NCI-H1930 (cell line): ENCODE measurements at places on chromosomes 7 and 10.
A peak's percentile ranks its signal among the peaks of the same experiment; 100 is the strongest.

DNA sequence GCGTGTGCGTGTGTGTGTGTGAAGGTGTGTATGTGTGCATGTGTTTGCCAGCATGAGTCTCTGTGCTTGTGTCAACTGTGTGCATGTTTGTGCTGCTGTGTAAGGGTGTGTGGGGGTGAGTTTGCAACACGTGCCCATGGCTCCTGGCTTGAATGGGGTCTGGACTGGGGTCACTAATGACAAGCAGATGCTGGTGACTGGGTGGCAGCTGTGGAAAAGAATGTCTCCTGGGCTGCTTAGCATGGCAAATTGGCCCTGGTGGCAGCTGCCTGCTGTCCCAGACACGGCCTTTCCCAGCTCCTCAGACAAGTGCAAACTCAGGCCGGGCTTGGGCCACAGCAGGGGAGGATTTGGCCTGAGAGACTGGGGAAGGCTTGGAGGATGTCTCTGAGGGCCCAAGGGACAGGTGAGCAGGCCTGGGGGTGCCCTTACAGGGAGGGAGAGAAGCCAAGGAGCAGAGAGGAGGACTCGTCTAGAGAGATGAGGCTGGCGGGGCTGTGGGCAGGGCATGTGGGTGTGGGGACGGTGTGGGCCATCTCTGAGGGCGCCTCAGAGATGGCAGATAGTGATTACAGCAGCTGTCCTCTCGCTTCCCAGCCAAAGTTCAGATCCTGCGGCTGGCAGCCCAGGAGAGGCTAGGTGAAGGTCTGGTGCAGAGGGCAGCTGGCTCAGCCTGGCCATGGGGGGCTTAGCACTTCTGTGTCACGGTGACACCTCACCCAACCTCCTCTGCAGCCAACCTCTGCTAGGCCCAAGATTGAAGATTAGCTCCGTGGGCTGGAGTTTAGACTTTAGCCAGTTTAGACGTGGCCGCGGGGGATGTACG, 1.5 kb downstream of the AQP1 start:
- no peak for DNase-seq

- no peak for DNase-seq
Measured at GRCh38 chr7:147332988-147333387, 1216.4 kb downstream of the CNTNAP2 start.

- DNase-seq, result no peak
Measured at GRCh38 chr7:85510287-85510686, 323.4 kb upstream of the SEMA3D start.

- no peak for DNase-seq
Measured at GRCh38 chr10:124318076-124318475, 100.6 kb downstream of the OAT start.

GRCh38 chr10:7434378-7434777, 23.5 kb upstream of the SFMBT2 start:
- no peak for DNase-seq

DNA sequence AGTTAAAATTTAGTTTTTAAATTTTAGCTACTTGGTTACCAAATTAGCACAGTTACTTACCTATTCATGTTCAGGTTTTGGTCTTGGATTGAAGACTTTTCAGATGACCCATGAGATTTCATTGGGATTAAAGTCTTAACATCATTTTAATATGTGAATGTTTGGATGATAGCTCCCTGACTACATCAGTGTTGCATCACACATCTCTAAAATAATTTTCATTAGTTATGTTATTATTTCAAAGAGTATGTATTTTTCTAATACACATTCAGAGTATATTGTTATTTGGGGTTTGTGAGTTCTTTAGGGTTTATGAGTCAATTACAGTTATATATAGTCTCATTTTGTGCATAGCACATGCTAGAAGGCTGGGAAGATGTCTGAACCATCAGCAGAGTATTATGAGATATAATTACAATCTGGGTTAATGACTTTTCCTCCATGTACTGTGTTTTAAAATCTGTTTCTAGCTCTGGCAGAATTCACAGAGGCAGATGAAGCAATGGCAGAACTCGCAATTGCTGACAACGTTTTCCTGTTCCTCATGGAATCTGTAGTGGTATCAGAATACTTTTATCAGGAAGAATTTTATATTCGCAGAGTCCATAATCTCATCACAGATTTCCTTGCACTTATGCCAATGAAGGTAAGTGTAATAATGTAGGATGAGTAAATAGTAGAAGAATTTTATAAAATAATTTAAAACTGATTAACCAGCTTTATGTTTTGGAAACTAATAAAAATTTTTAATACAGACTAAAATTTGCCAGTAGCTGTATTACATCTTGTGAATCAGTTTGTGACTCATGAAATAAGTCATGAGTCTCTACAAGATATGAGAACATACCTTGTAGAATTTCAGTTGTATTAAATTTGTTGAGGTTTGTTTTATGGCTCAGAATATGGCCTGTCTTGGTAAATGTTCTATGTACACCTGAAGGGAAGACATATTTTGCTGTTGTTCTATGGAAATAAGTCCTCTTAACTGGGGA, 26.9 kb downstream of the NUP205 start:
- no peak for DNase-seq

DNA sequence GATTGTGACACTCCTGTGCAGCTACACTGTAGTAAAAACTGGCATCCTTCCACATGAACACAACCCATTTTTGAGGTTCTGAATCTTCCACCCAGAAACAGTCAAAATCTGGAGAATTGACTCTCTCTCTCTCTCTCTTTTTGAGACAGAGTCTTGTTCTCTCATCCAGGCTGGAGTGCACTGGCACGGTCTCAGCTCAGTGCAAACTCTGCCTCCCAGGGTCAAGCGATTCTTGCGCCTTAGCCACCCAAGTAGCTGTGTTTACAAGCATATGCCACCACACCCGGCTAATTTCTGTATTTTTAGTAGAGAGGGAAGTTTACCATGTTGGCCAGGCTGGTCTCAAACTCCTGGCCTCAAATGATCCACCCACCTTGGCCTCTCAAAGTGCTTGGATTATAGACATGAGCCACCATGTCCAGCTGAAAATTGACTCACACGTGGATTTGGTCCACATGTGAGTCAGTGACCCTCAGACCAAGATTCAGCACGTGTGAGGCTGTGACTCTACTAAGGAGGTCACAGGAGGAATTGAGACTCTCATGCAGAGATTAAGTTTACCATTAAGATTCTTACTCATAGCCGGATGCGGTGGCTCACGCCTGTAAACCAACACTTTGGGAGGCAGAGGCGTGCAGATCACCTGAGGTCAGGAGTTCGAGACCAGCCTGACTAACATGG, 12.1 kb upstream of the ZNF107 start:
- DNase-seq, result no peak

DNA sequence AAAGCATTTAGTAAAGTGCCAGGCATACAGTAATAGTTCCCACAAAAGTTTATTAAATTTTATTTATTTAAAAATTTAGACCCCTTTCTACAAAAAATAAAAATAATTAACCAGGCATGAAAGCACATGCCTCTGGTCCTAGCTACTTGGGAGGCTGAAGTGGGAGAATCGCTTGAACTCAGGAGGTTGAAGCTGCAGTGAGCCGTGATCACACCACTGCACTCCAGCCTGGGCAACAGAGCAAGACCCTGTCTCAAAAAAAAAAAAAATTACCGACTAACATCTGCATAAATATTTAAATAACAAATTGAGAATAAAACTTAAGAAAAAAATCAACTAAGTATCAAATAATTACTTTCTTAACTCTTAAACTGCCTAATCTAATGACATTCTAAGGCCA, 64.3 kb upstream of the TRIM24 start:
- no peak for DNase-seq

DNA sequence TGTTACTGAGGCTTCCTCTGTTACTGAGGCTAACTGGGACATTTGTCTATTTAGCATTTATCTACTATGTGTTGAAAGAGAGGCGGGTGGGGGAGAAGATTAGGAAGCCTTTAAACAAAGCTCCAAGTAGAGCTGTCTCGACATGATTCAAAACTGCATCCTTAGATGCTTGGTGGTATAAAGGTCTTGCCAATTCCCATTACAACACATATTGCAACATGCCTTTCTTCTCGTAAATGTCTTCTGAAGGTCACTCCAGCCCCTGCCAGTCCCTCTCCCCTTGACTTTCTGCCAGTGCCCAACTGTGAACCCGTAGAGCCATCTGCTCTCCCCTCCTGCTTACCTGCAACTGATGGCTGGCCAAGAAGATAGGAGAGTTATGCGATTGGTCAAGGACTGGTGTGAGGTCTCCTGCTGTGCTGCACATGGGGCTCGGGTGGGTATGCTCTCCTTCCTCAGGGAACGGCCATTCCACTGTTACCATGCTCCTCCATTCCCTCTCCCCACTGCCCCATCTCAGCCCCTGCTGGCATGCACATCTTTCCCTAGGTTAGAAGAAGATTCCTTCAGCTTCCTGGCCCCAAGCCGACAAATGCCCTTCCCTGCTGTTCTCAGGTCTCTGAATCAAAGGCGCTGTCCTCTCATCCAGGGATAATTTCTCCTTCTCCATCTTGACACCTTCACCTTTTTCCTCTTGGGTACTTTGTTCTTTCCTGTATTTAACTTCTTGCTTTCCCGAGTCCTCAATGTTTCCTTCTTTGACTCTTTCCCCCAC, 43.6 kb upstream of the ZNF32 start:
- no peak for DNase-seq

- DNase-seq, result peak; percentile 3
Measured at GRCh38 chr10:92291921-92292845, 1.2 kb downstream of the MARCHF5 start.

DNA sequence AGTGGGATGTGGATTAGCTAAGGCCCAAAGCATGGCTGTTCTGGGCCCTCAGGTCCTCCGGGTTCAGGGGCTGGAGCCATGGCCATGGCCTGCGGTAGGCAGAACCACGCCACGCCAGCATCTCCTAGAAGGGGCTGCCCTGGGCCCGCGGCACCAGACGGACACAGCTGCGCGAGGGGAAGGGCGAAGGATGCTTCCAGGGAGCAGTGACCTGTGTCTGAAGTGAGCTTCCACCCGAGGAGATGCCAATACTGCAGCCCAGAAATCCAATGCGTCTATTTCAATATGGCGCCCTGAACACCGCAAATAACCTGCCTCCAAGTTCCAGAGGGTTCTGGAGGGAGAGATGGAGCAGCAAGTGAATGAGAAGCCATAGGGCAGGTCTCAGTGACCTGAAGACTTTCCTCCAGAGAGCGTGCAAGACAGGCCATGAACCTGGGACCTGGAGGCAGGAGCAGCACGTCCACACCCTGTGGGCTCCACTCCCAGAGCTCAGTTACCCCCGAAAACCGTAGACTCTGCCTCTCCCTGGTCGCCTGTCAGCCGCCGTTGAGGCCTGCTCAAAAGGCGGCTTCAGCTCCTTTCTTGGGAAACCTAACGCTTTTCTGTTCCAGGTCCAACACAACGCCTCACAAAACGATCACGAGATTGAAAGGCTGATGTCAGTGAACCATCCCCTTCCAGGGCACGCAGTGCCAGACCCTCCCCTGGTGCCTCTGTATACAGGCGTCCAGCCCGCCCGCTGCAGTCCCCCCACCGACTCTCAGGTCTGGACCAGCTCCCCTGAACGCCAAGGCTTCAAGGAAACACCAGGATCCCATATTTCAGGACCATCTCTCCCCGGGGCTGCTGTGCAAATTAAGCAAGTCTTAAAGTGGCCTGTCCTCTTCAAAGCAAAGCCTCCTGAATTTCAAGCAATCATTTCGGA, 37.4 kb downstream of the AMZ1 start:
- no peak for DNase-seq

- no peak for DNase-seq
Measured at GRCh38 chr7:71775648-71776047, 636.5 kb downstream of the CALN1 start.
